D721Med (cell line): ENCODE measurements at places on chromosomes 1 and 21.

GRCh38 chr1:63908016-63908415 lies 134.2 kb downstream of the ROR1 start:
- no peak for DNase-seq

- DNase-seq, result no peak
Measured at GRCh38 chr1:223423641-223424233, 30.5 kb downstream of the CCDC185 start.

- no peak for DNase-seq
Measured at GRCh38 chr1:165650981-165651625, 20.1 kb downstream of the MGST3 start.

GRCh38 chr1:232589812-232590743 lies 39.9 kb downstream of the SIPA1L2 start:
- DNase-seq, result no peak

DNA sequence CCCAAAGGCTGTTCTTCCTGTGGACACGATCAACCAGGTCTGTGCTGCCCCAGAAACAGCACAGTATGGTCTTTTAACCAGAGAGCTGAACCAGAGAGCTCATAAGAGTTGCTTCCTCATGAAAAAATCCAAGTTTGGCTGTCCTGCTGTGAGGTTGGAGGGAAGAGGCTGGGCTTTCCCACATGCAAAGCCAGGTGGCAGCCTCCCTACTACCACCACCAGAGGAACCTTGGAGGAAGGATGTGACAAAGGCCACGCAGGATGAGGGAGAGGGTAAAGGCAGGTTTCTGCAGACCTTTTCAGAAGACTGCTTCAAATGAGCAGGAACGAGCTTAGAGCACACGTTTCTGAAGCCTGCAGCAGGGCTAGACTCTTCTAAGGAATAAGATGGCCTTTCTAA lies 27.1 kb downstream of the FAM78B start:
- no peak for DNase-seq

GRCh38 chr1:178931858-178932551 lies 61.1 kb upstream of the ANGPTL1 start:
- no peak for DNase-seq

GRCh38 chr1:160885042-160885441 lies at the start of gene ITLN1:
Gene ITLN1 (minus strand): TSS chr1:160885180. CDS start chr1:160884877, 303 bp downstream.
- DNase-seq, result no peak

DNA sequence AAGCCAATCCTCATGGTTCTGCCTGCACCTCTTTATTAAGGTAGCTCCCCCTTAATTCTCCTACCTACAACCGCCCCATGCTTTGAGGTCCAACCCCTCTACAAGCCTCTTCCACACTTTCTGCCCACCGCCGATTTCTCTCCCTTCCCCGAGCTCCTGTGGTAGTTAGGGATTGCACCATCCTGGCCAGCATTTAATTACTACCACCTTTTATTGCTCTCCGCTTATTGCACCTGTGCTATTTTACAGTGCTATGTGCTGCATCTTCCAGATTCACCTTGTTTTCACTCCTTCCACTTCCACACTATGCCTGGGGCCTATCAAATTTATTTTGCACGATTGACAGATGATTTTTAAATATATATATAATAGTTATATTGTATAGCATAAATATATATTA lies 29.3 kb upstream of the DNAJC11 start:
- no peak for DNase-seq

- DNase-seq, result no peak
Measured at GRCh38 chr1:10195570-10195969, 14.8 kb upstream of the KIF1B start.

DNA sequence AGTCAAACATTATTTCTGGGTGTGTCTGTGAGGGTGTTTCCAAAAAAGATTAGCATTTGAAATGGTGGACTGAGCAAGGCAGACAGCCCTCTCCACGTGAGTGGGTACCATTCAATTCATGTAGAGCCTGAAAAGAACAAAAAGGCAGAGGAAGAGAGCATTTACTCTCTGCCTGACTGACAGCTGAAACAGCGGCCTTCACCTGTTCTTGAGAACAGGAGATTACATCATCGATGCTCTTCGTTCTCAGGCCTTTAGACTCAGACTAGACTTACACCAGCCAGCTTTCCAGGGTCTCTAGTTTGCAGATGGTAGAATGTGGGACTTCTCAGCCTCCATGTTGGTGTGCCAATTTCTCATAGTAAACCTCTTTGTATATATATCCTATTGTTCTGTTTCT lies 302.3 kb downstream of the BACH1 start:
- DNase-seq, result no peak

GRCh38 chr1:10694274-10694632 lies 102.2 kb downstream of the CASZ1 start:
- DNase-seq, result no peak

DNA sequence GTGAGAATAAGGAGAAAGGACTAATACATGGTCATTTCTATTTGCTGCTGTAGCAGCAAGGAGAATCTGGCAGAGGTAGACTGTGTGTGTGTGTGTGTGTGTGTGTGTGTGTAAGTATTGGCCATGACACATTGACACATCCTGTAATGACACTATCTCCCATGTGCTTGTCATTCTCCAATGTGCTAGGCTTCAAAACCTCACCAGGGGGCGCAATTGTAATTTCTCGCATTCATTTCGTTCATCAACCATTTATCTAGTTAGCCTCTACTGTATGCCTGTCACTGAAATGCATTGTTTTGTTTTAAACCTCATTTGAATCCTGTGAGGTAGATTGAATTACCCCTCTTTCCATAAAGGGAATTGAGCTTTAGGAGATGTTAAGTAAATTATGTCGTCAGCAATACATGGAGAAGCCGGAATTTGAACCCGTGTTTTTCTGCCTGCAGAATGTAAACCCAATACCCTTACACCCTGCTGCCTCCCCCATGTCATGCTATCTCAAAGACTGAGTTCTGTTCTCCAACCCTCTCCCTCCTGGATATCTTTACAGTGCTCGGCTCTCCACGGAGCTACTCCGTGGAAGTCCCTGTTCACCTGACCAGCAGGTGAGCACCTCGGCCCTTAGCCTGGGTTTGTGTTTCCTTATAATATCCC lies 100.8 kb downstream of the UCK2 start:
- DNase-seq, result no peak

GRCh38 chr21:36722370-36723368 lies 23.8 kb downstream of the SIM2 start:
- no peak for DNase-seq

DNA sequence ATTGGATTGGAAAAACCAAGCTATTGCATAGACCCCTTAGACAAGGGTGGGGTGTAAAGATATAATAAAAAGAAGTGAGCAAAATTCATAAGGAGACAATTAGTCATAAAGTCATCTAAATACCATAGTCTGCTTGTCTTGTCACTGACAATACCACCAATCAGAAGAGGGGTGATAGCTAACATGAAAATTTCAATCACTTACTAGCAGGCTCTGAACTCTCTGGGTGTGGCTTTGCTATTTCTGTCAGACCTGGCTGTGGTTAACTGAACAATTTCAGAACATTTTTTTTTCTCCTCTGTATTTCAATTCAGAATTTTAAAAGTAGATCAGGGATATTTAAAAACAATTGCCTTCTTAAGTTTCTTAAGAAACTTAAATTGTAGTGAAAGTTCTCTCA lies 158.5 kb upstream of the PRMT6 start:
- DNase-seq, result no peak

DNA sequence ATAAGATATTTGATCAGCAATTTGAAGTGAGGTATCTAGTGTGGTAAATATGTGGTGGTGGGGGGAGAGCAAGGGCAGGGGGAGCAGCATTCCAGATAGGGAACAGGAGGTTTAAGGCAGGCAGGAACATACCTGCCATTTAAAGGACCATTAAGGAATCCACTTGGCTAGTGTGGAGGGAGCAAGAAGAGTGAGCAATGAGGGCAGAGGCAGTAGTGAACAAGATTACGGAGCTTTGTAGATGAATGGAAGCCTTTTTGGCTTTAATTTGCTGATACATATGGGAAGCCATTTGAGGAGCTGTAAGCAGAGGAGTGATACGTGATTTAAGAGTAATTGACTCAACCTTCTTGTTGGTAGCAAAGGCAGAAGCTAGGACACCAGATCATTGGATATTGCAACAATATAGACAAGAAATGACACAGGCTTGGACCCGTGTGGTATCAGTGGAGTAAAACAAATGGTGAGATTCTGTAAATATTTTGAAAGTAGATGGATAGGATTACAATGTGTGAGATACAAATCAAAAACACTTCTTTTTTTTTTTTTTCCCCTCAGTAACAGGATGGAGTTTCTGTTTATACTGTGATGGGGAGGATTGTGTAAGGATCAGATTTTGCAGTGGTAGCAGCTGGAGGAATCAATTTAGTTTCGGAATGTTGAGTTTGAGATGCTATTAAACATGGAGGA lies 73.8 kb upstream of the B3GALT2 start:
- DNase-seq, result no peak

DNA sequence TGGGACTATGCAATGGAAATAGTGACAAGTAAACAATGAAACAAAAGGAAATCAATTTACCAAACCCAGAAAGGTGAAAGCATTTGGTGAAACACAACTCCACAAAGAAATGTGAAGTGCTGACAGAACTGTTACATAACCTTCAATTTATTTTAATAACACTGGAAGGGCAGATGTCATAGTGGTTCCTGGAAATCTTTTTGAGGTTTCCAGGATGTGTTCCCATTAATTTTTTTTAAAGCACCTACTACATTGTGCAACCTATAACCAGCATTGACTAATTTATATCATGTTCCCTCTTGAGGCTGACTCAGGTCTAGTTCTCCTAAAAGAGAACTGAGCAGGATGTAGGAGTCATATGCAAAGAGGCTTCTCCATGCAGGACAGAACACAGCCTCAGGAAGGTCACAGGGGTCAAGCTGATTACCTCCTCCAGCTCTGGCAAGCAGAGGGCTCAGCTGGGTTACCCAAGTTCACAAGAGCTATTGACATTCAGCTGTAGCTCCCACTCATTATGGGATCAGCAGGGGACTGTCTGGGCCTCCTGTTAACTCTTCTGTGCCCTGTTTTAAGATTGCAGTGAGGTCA lies 157.1 kb upstream of the NRIP1 start:
- DNase-seq, result no peak
